ENCODE measurements at places on chromosomes 7 and 10.

DNA sequence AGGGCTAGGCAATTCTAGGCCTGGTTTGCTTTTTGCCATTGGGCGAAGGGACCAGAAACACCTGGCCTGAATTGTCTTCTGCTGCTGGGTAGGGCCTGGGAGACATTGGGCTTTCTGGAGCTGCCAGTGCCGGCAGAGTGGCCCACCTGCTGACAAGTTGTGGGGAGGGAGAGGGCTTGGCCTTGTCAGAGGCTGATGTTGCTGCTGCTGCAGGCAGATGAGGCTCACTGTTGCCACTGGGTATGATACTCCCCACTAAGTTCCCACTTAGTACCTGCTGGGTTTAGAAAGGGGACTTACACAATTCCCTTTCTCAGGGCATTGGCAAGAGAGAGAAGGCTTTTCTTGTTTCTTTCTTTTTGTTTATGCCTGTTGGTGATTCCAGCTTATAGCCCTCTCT, 289.6 kb upstream of the NPVF start:
- DNase-seq: no peak

DNA sequence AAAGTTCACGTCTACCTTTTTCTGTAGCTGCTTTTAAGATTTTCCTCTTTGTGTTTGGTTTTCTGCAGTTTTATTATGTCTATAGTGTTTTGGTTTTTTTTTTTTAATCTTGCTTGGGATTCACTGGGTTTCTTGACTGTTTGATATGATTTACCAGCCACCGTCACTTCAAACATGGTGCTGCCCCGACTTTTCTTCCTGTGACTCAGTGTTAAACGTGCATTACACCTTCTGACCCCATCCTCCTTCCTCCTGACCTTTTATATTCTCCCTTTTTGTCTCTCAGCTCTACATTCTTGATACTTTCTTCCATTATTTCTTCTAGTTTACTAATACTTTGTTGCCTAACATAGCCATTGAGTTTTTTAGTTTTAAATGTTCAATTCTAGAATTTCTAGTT, 61.5 kb downstream of the GNA12 start:
- DNase-seq: peak; percentile 22

- no peak for DNase-seq
Observed at GRCh38 chr10:121414366-121415062, 183.7 kb downstream of the FGFR2 start.

GRCh38 chr10:32939296-32940111, 18.5 kb downstream of the ITGB1 start:
- no peak for DNase-seq

DNA sequence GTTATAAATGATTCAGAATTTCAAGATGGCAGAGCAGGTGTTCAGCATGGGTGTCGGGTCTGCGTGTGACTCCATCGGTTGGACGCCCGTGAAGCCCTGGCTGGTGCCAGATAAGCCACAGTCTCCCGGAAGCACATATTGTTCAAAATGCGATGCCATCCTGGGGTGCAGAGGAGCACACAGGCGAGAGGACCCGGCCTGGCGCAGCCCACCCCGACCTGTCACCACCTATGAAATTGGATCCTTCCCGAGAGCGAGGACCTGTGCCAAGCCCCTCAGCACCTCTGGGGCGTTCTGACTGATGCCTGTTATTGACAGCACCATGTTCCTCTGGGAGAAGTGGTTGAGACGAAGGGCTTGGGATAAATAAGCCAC, 110.1 kb downstream of the ACTR3B start:
- DNase-seq: no peak

DNA sequence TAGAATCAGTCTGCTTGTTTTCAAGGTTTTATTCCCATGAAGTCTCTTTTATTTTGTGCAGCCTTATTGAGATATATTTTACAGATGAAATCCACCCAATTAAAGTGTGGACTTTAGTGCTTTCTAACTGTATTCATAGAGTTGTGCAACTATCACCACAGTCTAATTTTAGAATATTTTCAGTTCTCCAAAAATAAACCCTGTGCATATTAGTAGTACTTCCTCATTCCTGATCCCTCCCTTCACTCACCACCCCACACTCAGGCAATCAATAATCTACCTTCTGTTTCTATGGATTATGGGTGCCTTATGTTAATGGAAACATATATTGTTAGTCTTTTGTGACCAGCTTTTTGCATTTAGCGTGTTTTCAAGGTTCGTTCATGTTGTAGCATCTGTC, 185.7 kb upstream of the TMEM72 start:
- no peak for DNase-seq

- DNase-seq: no peak
Observed at GRCh38 chr10:86876748-86877147, 80.7 kb downstream of the MMRN2 start.

GRCh38 chr7:36765605-36766004, 41.3 kb upstream of the AOAH start:
- DNase-seq: peak; percentile 22

DNA sequence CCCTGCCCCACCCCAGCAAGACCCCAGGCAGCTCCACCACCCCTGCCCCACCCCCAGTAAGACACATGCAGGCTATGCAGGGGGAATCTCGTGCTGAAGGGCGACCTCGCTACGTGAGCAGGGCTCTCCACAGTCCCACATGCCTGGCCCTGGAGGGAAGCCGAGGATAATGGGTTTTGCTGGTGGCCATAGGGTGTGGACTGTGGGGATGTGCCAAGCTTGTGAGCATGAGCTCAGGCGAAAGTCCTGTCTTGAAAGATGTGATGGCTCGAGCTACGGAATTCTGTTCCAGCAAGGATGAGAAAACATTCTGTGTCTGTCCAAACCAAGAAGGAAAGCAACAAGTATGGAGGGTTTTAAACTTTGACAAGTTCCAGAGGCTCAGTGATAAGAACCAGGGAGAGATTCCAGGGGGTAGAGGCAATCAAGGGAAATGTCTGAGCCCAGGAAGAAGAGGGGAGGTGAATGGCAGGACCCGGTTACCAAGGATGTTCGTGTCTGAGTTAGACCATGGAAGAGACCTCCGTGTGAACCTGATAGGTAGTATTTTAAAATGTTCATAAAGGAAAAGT, 63.1 kb downstream of the PYROXD2 start:
- DNase-seq: no peak

- no peak for DNase-seq
Observed at GRCh38 chr7:50431316-50431715, 18.8 kb downstream of the FIGNL1 start.

DNA sequence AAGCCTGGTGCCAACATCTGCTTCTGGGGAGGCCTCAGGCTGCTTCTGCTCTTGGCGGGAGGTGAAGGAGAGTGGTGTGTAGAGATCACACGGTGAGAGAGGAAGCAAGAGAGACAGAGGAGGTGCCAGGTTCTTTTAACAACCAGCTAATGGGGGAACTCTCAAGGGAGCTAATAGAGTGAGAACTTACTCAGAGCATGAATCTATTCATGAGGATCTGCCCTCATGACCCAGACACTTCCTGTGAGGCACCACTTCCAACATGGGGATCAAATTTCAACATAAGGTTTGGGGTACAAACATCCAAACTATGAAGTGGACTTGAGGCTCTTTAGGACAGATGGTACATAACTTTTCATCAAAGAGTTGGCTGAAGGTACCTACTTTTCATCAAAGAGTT, 5.1 kb upstream of the ZNF32 start:
- DNase-seq: no peak

GRCh38 chr10:71187600-71187999, 24.8 kb upstream of the UNC5B start:
- DNase-seq: no peak

GRCh38 chr7:95929710-95930280, 157.4 kb downstream of the DYNC1I1 start:
- DNase-seq: no peak

DNA sequence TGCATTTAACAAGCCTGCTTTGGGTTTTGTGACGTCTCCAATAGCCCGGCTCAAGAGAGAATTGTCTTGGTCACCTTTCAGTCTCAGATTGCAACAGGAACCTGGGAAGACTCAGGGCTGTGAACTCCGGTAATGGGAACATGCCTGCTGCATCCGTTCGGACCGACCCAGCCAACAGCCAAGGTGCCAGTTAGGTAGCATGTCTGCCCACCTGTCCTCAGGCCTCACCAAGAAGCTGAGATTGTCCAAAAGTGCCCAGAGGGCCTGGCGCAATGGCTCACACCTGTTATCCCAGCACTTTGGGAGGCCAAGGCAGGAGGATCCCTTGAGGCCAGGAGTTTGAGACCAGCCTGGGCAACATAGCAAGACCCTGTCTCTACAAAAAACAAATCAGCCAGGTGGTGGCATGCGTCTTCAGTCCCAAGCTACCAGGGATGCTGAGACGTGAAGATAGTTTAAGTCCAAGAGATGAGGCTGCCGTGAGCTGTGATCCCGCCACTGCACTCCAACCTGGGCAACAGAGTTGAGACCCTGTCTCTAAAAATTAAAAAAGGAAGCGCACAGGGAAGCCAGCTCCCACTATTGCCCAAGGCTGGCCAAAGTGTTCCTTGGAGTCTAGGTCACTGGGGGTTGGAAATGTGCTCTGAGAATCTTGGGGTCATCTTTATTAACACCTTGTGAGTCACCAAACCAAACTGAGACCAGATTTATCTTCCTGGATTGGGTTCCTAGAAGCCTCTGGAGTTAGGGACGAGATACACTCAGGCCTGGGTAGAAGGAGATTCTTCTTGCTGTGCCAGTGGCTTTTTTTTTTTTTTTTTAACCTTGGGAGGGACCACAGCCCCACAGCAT, 26.9 kb downstream of the BAG3 start:
- DNase-seq: no peak

- DNase-seq: no peak
Observed at GRCh38 chr10:105798328-105798889, 1157.3 kb downstream of the SORCS3 start.

- no peak for DNase-seq
Observed at GRCh38 chr10:113052076-113052830, 102.2 kb downstream of the TCF7L2 start.

DNA sequence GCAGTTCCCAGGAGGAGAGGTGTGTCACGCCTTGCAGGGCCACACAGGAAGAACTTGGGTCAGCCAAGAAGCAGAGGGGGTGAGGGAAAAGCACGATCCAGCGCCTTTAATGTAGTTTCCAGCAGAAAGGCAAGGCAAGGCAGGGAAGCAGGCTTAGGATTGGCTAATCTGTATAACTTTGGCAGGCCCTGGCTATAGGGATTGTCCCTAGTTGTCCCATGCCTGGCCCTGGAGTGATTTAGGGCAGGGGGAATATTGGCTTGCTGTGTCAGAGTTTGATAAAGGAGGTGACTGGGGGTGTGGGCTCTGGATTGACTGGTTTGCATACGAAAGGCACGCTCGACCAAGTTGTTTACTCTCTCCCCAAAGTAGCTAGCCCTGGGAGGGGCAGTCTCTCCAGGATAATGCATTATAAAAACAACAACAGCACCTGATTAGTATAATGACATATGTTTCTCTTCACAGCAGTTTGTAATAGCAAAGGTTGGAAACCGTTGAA, 44.5 kb downstream of the RBM28 start:
- DNase-seq: no peak

DNA sequence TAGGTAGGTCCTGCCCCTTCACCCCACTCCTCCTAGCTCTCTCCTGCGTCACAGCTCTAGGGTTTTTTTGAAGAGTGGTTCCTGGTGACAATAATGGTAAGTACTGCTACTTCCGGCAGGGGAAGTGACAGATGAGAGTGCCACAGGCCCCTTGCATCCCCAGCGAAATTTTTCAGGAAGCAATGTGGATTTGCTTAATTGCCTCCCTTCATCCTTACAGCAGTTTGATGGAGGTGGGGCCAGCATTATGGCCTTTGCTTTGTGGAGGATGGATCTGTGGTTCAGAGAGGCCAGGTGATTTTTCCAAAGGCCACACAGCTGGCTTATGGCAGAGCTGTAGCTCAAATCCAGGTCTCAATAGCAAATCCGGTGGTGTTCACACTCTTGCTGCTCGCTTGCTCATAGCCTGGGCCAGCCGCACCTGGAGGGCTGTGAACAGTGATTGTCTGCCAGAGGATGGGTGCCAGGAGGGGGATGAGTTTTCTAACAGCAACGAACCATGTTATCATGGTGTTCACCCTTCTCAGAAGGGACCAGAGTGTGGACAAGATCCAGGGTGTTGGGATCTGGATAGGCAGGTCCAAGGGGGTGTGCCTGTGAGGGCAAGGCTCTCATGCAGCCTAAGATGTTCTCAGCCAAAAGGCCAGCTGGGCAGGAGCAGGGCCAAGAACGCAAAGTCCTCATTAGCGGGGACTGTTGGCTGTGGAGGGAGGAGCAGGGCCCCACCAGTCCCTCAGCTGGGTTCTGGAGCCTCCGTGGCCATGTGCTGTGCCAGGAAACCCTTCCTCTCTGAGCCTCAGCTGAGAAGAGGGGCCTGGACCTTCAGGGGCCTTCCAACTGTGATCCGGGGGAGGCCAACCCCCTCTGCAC, 89.0 kb downstream of the EMX2 start:
- DNase-seq: no peak

DNA sequence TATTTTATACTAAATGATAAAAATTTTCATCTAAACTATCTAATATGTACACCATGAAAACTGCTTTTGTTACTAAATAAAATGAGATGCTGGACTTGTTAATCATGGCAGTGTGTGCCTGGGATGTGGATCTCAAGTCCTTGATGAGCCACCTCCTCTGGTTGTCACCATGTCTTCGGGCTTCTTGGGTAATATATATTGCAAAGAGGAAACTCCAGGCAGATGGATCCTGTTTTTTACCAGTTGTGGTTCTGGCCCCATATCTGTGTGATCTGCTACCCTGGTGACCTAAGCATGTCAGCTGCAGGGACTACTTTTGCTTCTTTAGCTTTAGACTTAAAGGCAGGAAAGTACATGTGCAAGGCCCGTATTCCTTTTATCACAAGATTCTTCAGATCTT, 46.2 kb downstream of the TMEM60 start:
- no peak for DNase-seq

- no peak for DNase-seq
Observed at GRCh38 chr10:31697271-31698180, 231.1 kb downstream of the ARHGAP12 start.

DNA sequence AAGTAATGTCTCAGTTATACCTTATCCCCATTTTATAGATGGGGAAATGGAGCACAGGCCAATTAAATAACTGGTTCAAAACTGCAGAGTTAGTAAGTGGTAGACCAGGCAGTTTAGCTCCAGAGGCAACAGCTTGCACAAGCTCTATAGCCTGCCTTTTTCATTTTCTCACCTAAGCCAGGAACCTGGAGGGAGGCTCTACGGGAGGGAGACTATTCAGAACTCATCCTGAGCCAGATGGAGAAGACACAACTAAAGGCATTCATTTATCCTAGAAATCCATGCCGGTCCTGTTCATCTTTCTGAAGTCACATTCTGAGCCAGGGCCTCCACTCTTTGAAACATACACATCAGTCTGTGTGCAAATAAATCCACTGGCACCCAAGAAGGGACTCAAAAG, 103.2 kb downstream of the CALN1 start:
- DNase-seq: no peak
